ENCODE measurements at places on chromosomes 4 and X. TPM values are rescaled to one million over a fixed set of nuclear protein-coding genes. Genes with fewer than 3 reads are reported as not detected.

The UTP14A gene
- 15.9 TPM for total RNA-seq

DNA sequence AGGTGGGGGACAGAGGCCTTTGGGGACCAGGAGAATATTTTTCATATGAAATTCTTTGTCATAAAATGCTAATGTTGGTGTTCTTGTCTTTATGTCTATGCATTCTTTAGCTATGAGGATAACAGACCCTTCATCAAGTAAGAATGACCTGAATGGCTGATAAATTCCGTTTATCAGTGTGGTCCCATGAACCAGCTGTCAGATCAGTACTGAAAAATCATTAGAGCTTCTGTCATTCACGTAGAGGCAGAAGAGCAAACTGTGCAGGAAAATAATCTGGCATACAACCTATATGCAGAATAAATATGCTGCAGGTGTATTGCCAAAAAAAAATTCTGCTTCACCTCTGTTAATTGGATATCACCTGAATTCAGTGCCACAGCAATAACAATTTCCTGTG lies 828.6 kb downstream of the ADGRL3 start:
- DNase-seq, result no peak

The RIPPLY1 gene
- total RNA-seq, result not detected

The SLC9A7 gene
- total RNA-seq, result 48.3 TPM

The FAM47B gene
- total RNA-seq, result not detected

DNA sequence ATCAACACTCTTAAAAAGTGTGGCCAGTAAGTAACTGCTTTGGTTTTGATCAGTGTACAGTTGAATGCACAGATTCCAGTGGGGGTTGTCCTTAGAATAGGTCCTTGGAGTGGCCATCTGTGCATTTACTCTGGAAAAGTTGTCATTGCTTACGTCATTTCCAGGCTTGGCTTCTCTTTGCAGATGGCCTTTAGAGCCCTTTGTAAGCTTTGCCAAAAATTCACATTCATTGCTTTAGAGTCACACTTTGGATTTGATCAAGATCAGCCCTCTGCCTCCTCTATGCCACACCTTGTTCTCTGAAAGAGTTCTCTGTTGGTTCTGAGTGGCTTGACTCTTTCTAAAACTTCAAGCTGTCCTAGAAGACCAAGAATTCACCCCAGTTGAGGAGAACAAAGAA lies 83.9 kb downstream of the MAMLD1 start:
- DNase-seq, result no peak

The TRPC3 gene
- 0.22 TPM for total RNA-seq
